A549 treated with Mapracorat at 1 μM for 4 hours (cell line): ENCODE measurements at places on chromosomes 12 and 14. TPM values are rescaled to one million over a fixed set of nuclear protein-coding genes. Genes with fewer than 3 reads are reported as not detected.

TMEM233 gene
- total RNA-seq: 0.06 to 0.18 TPM (median 0.06 TPM) in 3 of 5 replicates, not detected in the others

MAP1LC3B2 gene
- total RNA-seq: 0.67 to 1.8 TPM (median 1.1 TPM) in 5 replicates

SLC5A8 gene
- not detected in 5 replicates for total RNA-seq

BICDL1 gene
- total RNA-seq: 3.2 to 4.9 TPM (median 3.8 TPM) in 5 replicates

MANSC4 gene
- total RNA-seq: not detected in 5 replicates

CLECL1 gene
- not detected in 5 replicates for total RNA-seq

TESPA1 gene
- not detected in 5 replicates for total RNA-seq

ACOT6 gene
- not detected in 5 replicates for total RNA-seq

KLRC4 gene
- total RNA-seq: not detected in 5 replicates

ARHGDIB gene
- total RNA-seq: 1.1 to 1.9 TPM (median 1.2 TPM) in 5 replicates

OVCH1 gene
- not detected in 5 replicates for total RNA-seq

C1RL gene
- total RNA-seq: 11.1 to 15.7 TPM (median 12.2 TPM) in 5 replicates

CLEC9A gene
- total RNA-seq: not detected in 5 replicates

PTPRR gene
- 0.20 to 0.43 TPM (median 0.32 TPM) in 5 replicates for total RNA-seq

DBX2 gene
- total RNA-seq: not detected in 5 replicates

CD69 gene
- not detected in 5 replicates for total RNA-seq

CMKLR1 gene
- 0.13 TPM in 1 of 5 replicates, not detected in the others for total RNA-seq

POTEG gene
- total RNA-seq: not detected in 5 replicates

LRRC43 gene
- 0.08 TPM in 1 of 5 replicates, not detected in the others for total RNA-seq

NTS gene
- total RNA-seq: 56.7 to 95.4 TPM (median 84.3 TPM) in 5 replicates

SIX6 gene
- not detected in 5 replicates for total RNA-seq

CYP46A1 gene
- 0.05 to 0.25 TPM (median 0.15 TPM) in 4 of 5 replicates, not detected in the other for total RNA-seq
